ENCODE measurements at places on chromosomes 12 and 14.

DNA sequence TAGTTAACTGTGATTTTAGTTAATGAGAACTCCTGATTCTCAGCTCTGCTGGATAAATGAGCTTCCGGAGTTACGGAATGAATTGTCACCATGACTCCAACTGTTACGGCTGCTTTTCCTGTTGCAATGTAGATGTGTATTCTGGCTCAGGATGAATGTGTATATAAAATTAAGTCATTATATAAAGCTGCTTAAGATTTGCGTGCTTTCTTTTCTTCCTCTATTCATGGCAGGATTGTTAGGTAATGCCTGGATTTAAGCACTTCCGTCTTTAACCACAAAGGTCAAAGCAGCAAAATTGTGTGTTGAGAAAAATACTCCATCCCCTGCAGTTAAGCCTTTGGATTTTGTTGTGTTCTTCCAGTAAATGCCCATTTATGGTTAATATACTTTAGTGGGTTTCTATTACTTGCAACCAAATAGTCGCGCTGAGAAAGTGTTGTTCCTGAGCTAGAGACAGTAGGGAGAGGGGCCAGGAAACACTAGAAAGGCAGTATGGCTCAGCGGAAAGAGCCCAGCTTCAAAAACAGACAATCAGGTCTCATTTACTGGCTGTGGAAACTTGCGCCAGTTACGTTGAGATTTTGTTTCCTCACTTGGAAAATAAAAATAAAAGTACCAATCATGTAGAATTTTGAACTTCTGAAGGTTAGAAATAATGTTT is 9.4 kb upstream of the CCDC175 start:
- no peak for DNase-seq

- no peak for DNase-seq
These were observed 57.8 kb downstream of the GALNT16 start for GRCh38 chr14:69317780-69318179.

- no peak for DNase-seq
These were observed 123.2 kb downstream of the FBXL14 start for GRCh38 chr12:1471224-1471623.

GRCh38 chr14:59438195-59438647 is 27.0 kb downstream of the GPR135 start:
- DNase-seq: no peak

- DNase-seq: no peak
These were observed 102.9 kb downstream of the ADCK1 start for GRCh38 chr14:77902811-77903210.

GRCh38 chr12:27387473-27387872 is 54.8 kb downstream of the BMAL2 start:
- DNase-seq: no peak

- no peak for DNase-seq
These were observed 7.5 kb downstream of the TMED2 start for GRCh38 chr12:123591702-123592481.

- no peak for DNase-seq
These were observed 56.4 kb upstream of the FBXO33 start for GRCh38 chr14:39488600-39488999.

- no peak for DNase-seq
These were observed 35.2 kb downstream of the HELB start for GRCh38 chr12:66337381-66338010.

- no peak for DNase-seq
These were observed 362.2 kb upstream of the DDHD1 start for GRCh38 chr14:53515276-53515675.

GRCh38 chr14:75645056-75645455 is 15.6 kb downstream of the ERG28 start:
- DNase-seq: no peak

DNA sequence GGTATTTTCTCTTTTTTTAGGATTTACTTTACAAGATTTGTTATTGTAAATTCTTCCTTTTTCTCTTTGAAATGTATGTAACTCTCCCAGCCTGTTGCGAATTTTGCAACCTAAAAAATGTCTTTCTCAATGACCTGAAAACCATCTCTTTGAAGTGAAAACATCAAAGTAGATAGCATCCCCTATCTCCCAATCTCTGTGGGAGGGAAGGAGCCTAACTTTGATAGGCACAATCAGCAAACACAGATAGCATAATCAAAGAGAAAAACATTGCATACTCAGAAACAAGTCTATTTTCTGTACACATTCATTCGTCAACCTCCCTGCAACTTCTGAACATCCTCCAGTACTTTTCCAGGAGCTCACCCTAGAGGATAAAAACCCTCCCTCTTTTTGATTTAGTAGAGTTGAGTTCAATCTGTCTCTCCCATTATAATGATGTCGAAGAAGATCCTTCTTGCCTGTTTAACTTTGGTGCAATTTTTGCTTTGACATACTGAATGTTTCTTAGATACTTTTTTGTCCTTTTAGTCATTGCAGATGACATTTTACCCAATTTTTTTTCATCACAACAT is 849.2 kb upstream of the LRFN5 start:
- no peak for DNase-seq

- no peak for DNase-seq
These were observed 623.4 kb downstream of the DIO2 start for GRCh38 chr14:79587875-79588274.

DNA sequence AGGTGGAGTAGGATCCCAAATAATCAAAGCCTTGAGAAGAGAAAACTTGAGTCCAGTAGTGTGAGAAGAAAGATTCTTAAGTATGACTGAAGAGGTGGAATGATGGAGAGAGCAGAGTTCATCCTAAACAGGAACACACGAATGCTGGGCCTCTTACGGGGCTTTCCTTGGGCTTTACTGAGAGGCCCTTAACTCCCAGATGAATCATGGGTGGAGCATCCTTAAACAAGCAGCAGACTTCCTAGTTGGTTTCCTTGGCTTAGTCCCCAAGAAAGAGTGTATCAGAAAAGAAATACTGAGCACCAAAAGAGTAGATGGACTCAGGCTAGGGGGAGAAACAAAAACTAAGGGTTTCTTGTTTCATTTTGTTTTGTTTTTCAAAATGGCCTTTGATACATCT is 132.5 kb downstream of the GPR135 start:
- no peak for DNase-seq

- DNase-seq: no peak
These were observed 38.6 kb downstream of the FBXO34 start for GRCh38 chr14:55309761-55310365.

- DNase-seq: no peak
These were observed 2.3 kb downstream of the FOXA1 start for GRCh38 chr14:37592482-37593408.

GRCh38 chr12:44653861-44654527 is 222.1 kb downstream of the NELL2 start:
- DNase-seq: no peak

DNA sequence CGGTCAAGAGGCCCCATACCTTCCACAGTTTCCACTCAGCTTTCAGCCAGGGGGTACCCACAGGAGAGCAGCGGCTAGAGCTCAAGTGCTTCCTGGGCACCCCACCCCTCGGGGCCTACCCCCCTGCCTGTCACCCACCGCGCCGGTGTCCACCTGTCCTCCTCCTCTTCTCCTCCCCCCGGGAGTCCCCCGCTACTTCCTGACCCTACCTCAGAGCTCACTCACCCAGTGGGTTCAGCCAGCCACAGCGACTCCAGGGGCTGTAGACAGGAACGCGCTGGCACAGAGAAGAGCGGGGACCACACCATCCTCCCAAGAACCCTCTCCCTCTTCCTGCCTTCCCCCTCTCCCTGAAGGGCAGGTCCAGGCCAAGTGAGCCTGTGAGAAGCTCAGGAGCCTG is 123.0 kb downstream of the ESRRB start:
- DNase-seq: no peak

- no peak for DNase-seq
These were observed 9.3 kb upstream of the FBRSL1 start for GRCh38 chr12:132480623-132481132.

- no peak for DNase-seq
These were observed 58.2 kb downstream of the KIF26A start for GRCh38 chr14:104196461-104197140.

- DNase-seq: no peak
These were observed 126.7 kb upstream of the NEDD1 start for GRCh38 chr12:96780330-96780729.

GRCh38 chr12:71183846-71184245 is 26.0 kb upstream of the TSPAN8 start:
- no peak for DNase-seq

DNA sequence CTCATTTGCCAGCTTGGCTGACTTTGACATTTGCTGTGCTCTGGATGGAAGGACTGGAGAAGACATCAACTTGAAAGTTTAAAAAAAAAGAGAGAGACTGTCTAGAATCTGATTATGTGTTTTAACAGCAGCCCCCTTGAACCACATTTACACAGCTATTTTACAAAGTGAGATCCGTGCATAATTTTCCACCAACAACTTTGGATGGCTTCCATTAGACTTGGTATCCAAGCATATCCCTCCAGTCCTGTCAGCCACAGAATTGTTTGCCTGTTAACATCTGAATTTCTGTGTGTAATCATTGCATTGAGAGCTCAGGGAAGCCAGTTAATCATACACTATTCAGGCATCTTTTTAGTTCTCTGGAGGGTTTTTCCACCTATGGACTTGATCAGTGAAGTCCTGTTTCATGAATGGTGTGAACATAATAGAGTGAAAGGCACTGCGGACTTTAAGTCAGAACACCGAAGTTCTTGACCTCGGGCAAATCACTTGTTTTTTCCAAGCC is 93.7 kb downstream of the SAMD4A start:
- no peak for DNase-seq

DNA sequence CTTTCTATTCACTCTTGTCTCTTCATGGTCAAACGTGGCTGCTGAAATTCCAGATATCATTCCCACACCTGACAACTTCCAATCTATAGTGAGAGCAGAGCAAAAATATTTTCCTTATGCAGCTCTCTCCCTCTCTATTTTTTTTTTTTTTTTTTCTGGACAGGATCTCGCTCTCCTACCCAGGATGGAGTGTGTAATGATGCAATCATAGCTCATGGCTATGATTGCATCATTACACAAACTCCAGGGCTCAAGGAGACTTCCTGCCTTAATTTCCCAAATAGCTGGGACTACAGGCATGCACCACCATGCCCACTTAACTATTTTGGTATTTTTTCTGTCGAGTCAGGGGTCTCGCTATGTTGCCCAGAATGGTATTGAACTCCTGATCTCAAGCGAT is 1398.9 kb downstream of the AACS start:
- no peak for DNase-seq

DNA sequence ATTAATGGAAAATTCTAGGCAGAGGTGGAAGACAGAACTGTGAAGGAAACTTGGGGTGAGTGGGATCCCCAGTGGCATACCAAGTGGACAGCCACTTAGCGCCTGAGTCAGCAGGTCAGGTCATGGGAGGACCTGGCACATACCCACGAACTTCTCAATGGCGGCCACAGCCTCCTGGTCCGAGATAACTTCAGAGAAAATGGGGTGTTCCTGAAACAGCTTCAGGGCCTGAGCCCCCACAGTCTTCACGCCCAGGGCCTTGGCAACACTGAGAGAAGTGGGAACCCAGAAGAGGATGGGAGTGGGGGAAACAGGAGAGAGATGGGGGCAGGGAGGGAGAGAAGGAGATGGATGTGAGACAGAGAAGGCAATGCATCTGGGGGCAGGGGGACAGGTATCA is 9.9 kb downstream of the SDS start:
- no peak for DNase-seq

GRCh38 chr14:62206456-62206855 is 444.2 kb downstream of the SNAPC1 start:
- DNase-seq: no peak

- no peak for DNase-seq
These were observed 15.2 kb upstream of the CCDC175 start for GRCh38 chr14:59591641-59592370.

- no peak for DNase-seq
These were observed 1422.1 kb upstream of the FLRT2 start for GRCh38 chr14:84107835-84108343.

DNA sequence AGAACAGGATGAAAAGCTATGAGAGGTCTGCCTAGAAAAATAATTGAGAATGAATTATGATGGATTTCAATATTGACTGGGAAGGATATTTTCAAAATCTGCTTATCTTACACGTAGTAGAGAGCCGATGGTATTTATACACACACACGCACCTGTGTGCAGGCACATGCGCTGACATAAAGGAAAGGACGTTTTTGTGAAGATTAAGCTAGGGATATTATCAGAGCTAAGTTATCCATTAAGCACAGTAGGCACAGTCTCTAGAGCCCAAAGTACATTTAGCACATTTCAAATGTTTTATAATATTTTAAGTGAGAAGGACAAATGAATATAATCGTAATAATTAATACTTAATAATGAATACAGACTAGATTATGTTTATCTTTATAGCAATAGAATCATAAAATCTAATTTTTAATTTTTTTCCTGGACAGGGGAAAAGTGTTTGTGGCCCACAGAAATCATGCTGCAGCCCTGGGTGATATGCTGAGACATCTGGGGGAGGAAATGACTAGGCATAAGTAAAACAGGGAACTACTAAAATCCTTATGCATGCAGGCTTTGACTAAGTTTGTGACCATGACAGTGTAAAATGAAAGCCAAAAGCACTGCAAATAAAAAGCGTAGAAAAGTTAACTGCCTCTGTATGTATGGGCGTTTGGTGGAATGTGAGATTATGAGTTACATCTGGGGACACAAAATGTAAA is 146.1 kb downstream of the KITLG start:
- no peak for DNase-seq

DNA sequence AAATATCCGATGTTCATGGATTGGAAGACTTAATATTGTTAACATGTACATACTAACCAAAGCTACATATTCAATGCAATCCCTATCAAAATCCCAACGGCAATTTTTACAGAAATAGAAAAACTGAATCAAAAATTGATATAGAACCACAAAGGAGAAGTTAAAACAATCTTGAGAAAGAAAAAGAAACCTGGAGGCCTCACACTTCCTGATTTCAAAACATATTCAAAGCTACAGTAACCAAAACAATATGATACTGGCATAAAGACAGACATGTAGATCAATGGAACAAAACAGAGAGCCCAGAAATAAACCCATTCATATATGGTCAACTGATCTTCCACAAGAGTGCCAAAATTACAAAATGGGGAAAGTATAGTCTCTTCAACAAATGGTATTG is 5.4 kb upstream of the PELI2 start:
- no peak for DNase-seq

- no peak for DNase-seq
These were observed 231.2 kb downstream of the CHST11 start for GRCh38 chr12:104687823-104688573.

GRCh38 chr14:95712398-95712797 is 1.5 kb downstream of the TCL1A start:
- DNase-seq: no peak

DNA sequence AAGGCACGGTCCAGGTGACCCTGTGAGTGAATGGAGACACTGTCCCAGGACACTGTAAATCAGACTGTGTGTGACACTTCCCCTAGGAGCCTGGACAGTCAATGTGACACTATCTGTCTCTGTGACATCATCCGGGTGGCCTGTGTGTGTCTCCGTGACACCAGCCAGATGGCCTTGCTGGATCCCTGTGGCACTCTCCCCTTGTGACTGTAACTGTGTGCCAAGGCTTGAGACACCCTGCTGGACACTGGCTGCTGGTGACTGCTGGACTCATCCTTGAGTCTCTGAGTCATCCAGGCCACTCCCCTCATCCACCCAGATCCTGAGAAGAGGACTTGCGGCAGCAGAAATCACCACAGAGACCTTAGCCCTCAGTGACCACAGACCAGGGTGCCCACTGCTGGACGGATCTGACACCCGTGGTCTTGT is 51.6 kb downstream of the MVK start:
- no peak for DNase-seq
